HS-27A (cell line): ENCODE measurements at places on chromosomes 1 and 21.

DNA sequence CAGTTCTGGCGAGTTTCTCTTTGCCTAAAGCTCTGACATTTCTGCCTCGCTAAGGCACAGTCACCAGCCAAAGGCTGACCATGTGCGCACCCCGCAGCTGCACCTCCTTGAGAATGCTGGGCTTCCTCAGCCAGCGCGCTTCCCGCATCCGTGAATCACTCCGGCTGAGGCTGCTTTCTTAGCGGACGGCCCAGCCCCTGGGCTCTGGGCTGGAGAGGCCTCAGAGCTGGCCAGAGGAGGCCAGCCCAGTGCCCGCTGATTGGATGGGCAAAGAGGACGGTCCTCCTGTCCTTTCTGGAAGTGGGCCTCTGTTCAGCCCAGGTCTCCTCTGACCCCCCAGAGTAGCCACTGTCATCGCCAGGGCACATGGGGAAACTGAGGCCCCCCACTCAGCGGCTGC lies 56.1 kb downstream of the PRDM16 start:
- DNase-seq = no peak

DNA sequence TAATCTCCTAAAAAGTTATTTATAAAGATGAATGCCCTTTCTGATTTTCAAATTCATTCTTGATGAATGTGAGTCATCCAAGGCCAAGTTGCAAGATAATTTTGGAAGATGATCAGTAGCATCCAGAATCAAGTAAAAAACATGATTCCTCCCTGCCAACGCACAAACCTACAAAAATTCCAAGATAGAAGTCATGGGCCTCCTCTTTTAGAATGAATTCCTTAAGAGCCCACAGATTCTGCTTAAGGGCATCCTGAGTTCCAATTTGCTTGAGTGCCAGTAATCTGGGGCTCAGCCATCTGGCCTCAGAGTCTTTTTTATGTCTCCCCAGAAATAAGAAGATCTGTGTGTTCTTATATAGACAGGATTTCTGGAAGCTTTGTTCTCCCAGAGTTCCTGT lies 23.2 kb upstream of the SPATA6 start:
- DNase-seq = no peak

- no peak for DNase-seq
Observed at GRCh38 chr1:154182344-154183045, 9.4 kb downstream of the TPM3 start.

DNA sequence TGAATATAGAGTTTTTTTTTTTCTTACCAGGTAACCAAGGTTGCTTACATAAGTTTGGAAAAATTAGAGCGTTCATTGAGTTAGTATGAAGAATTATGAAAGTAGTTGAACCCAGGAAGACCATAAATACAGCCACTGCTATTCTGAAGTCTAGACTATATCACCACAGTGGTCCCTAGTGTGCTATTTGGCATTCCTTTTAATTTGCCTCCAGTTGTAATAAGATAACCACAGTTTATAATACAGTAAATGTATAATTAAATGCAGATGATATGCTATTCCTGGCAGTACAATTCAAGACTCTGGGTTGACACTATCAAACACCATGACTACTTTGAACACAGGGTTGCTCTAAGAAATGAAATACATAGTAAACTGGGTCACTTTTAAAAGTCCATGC lies 270.5 kb downstream of the BRINP2 start:
- DNase-seq = no peak
